ENCODE measurements at places on chromosomes 5 and 9.

- DNase-seq, result no peak
These were observed 196.6 kb downstream of the GNA14 start for GRCh38 chr9:77451507-77451906.

DNA sequence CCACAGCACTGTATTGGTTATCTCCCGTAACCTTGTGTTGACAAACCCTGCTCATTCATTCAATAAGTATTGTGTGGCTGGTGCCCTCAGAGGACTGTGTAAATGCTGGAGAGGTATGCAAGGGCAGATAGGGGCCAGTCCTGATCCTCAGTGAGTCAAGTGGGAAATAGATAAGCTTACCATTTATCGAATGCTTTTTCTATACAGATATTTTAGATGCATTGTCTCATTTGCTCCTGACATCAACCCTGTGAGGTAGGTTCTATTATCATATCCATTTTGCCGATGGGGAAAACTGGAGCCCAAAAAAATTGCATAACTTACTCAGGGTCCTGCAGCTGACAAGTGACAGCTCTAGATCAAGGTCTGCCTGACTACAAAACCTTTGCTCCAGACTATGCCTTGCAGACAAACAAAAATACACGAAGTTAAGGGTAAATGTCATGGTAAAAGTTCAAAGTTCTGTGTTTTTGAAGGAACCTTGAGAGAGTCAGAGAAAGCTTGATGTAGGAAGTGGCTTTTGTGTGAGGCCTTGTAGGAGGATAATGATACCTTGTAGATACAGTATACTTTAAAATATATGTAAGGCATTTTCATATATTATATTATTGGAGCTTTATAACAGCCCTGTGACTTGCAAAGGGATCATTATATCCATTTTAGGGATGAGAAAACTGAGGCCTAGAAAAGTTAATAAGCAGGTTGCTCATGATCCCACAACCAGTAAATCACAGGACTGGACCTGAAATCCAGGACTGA lies 22.7 kb downstream of the CYFIP2 start:
- DNase-seq, result no peak

DNA sequence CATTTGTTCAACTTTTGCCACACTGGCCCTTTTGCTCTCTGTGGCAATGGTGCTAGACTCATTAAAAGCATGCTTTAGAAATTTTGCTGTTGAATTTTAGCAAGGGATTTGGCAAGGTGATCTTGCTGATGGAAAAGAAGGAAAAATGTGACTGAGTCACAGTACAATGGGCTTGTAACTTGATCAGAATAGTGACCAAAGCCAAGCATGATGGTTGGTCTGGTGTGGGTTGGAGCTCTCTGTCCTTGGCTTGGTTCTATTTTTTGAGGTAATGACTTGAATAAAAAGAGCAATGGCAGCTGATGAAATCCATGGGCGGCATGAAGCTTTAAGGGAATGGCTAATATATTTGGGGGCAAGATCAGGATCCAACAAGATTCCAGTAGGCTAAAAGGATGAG lies 114.4 kb upstream of the ZNF366 start:
- DNase-seq, result no peak

DNA sequence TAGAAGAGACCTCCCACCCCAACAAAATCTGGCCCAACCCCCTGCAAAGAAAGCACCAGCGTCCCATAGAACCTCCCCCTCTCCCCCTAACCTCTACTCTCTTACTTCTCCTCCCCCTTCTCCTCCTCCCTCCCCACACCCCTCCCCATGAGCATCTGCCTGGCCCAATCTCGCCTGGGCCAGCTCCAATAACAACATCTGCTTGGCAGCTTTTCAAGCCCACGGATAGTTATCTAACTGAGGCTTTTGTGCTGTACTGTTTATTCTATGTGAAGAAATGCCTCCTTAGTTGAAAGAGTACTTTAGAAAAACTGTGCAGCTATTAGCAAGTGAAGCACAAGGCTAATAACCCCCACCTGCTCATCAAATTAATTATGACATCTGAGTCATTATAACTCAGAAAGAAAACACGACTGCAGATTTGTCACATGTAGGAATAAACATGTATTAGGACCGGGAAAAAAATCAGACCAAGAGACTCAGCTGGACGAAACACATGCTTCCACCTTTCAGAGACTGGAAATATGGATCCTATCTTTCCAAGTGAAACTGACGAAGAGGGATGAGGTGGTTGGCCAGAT lies 42.8 kb downstream of the NFIB start:
- DNase-seq, result no peak

Data from CD4-positive, alpha-beta T cell treated with Interleukin-4 for 1 hour (primary cell).